CD4-positive, alpha-beta memory T cell (primary cell): ENCODE measurements at places on chromosomes 7 and 10. TPM values are rescaled to one million over a fixed set of nuclear protein-coding genes. Genes with fewer than 3 reads are reported as not detected.
A peak's percentile ranks its signal among the peaks of the same experiment; 100 is the strongest.

- DNase-seq, result no peak
These were observed 4.8 kb upstream of the KCNIP2 start for GRCh38 chr10:101848408-101848807.

DNA sequence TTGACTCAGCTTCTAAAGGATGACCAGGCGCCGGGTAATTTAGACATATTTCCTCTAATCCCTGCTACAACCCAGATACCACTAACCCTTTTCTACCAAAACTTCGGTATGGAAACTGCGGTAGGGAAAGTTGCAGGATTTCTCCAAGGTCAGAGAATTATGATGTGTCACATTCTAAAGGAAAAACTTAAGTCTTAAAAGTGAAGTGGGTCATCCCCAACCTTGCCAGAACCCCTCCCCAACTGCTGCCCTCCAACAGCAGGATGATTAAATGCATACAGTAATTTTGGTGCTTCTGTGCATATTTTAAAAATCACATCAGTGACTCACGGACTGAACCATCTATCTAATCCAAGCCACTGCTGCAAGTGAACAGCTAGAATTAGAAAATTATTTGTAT lies 52.7 kb downstream of the GRB10 start:
- no peak for DNase-seq

DNA sequence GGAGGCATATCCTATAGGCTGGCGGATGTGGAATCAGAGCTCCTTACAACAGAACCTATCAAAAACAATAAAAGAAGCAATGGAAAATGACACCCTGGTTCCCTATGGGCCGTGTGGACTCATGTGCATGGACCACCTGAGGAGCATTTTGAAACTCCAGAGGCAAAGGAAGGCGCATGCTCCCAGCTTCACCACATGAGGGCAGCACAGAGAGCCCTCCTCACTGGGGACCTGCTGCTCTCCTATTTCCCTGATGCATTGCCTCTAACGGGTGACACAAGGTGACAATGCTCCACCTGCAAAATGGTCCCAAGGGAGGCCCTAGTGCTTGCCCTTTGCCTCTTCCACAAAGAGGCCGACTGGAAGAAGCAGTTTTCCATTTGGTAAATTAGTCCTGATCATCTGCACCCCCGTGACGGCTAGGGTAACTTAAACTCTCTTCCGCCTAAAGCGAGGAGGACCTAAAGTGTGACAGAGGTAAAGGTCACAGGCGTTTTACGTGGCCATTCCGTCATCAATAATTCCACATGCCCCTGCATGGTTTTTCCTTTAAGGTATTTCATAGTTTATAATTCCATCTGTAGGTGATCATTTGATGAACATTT lies 67.7 kb downstream of the GPAM start:
- peak; percentile 20 for DNase-seq

- peak; percentile 68 for DNase-seq
These were observed 8.5 kb upstream of the SCD start for GRCh38 chr10:100338434-100339036.

Gene TRIM50
- total RNA-seq, result not detected

DNA sequence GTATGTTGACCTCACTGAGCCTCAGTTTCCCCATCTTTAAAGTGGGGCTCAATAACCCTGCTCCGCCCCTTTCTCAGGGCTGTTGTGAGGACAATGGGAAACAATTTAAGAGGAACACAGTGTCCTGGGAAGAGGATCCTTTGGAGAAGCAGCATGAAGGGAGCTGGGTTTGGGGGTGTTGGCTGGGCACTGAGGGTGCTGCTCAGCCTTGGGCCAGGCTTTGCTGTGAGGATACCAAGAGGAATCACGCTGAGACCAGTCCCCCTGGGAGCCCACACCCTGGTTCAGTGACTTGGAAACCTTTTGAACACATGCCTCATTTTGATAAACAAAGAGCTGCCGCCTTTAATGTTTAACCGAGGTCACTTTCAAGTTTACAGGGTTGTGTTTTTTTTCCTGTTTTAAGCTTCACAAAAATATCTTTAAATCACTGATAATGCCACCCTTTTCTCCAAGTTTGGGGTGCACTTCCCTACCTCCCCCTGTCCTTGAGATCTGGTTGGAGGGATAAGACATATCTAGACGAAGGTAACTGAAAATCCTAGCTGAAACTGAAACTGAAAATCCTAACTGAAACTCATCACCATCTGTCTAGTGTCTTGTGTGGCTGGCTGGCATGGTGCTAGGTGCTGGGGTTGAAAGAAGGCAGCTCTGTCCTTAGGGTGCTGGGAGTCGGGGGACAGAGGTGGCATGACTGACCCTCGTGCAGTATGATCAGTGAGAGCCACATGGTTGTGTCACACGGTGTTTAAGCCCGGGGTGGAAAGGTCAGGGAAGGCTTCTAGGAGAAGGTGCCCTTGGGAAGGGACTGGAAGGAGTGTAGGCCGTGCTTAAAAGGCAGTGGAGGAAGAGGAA lies 27.7 kb downstream of the ZNF775 start:
- DNase-seq, result peak; percentile 55

GRCh38 chr7:4210821-4211220 lies 471.3 kb upstream of the FOXK1 start:
- no peak for DNase-seq

Gene GJC3
- 0.61 TPM for total RNA-seq

Gene ZC3HAV1
- 154 TPM for total RNA-seq

DNA sequence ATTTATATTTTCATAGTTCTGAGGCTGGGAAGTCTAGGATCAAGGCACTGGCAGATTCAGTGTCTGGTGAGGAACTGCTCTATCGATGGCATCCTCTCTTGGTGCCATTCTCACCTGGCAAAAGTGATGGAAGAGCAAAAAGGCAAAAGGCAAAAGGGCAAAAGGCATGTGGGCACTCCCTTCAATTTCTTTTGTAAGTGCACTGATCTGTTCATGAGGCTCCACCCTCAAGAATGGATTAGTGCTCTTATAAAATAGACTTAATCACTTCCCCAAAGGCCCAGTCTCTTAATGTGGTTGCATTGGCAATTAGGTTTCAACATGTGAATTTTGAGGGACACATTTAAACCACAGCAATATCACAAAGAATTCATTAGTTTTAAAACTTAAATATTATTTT lies 16.1 kb downstream of the TAS2R60 start:
- no peak for DNase-seq

Gene CPED1
- total RNA-seq, result 0.32 TPM

Gene STAMBPL1
- 37.9 TPM for total RNA-seq

Gene NDUFB8
- total RNA-seq, result 162 TPM

DNA sequence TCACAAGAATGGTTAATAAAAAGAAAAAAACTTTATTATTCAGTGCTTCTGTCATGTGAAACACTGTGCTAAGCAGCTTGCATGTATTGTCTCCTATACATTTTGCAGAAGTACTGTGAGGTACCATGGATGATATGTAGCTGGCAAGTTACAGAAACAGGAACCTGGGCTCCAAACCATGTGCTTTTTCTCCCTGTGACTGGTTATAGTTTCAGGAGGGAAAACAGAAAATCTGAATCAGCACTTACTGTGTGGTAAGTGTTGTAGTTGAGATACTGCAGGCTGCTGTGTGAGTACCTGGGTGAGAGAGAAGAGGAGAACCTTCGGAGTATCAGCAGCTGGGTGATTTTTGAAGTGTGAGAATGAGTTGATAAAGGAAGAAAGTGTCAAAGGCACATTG lies 285.0 kb downstream of the SUGCT start:
- DNase-seq, result no peak

DNA sequence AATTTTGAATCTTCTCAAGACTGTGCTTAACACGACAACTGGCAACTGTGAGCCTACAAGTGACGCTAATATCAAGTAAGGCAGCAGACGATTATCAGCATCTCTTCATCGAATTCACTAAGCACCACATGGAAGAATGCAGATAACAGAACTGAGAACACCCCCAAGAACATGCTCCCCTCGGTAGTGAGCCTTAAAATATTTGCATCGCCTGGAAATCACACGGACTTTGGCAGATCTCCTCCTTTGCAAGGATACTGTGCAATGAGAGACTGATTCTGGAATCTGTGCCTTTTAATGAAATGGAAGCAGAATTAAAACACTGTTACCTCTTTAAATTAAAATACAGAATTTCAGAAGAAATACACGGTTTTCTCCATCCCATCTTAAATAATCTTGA lies 38.2 kb upstream of the NEBL start:
- no peak for DNase-seq

- DNase-seq, result no peak
These were observed 7.8 kb upstream of the HERC4 start for GRCh38 chr10:68082872-68083271.

Gene CRPPA
- total RNA-seq, result 1.3 TPM

- no peak for DNase-seq
These were observed 21.8 kb upstream of the YWHAG start for GRCh38 chr7:76380623-76380966.

DNA sequence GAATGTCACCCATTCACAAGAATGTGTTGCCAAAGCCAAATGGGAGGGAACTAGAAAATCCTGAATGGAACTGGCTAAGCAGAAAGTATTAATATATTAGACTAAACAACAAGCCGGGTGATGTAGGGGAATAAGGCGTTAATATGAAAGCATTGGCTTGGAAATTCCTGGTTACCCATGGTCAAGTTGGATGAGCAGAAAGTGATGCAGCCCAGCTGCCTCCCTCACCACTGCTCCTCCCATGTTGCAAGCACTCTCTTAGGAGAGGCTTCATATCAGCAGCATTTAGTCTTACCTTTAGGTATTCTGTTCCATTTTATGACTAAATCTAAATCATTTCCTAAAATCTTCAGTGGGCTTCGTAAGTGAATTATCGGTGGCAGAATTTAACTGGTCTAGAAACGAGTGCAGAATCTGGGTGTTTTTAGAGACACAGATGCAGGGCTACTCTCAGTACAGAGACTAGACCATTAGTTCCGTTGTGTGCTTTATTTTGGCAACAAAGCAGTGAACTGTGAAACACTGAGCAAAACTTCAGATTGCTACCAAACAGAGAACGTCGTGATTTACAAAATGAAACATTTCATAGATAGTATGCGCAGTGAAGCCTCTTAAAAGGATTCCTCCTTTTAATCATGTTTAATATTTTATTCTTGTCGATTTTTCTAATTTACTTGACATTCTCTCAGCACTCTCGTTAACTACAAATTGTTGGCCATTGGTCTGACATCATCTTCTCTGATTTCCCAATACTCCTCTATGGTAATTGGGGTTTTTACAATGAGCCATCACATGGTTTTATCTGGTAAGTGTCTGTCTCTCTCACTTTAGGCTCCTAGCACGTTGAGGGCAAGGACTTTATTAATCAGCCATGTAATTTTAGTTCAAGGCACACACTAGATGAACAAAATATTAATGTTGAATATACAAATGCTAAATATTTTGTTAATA lies 22.0 kb upstream of the HGF start:
- no peak for DNase-seq

Gene TMEM178B
- total RNA-seq, result 0.89 TPM

Gene FBXL13
- 0.49 TPM for total RNA-seq

DNA sequence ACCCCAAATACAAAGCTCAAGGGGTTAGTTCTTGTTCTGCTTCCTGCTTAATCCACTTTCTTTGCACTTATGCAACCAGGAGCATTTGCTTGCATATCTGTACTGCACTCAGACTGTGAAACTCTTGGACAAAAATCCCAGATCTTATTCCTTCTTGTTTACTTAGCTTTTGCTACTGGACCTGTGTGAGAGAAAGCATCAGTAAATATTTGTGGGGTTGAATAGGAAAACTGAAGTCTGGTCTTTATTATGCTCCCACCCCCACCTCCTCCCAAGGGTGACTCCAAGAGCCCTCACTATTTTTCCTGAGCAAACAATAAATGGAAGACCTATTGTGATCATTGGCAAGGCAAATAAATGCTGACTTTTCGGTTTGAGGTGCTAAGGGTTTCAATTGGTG lies 57.1 kb upstream of the VSTM2A start:
- DNase-seq, result no peak

- no peak for DNase-seq
These were observed 53.1 kb downstream of the VPS41 start for GRCh38 chr7:38855867-38856266.

Gene CNNM1
- total RNA-seq, result 0.75 TPM

GRCh38 chr7:37901890-37902524 lies 14.6 kb downstream of the SFRP4 start:
- DNase-seq, result no peak

GRCh38 chr7:39105720-39106119 lies 128.0 kb downstream of the POU6F2 start:
- DNase-seq, result no peak

Gene PON2
- 5.7 TPM for total RNA-seq

Gene SOSTDC1
- total RNA-seq, result not detected

Gene MSS51
- total RNA-seq, result 5.0 TPM

GRCh38 chr7:18831943-18832342 lies 285.5 kb downstream of the TWIST1 start:
- no peak for DNase-seq

DNA sequence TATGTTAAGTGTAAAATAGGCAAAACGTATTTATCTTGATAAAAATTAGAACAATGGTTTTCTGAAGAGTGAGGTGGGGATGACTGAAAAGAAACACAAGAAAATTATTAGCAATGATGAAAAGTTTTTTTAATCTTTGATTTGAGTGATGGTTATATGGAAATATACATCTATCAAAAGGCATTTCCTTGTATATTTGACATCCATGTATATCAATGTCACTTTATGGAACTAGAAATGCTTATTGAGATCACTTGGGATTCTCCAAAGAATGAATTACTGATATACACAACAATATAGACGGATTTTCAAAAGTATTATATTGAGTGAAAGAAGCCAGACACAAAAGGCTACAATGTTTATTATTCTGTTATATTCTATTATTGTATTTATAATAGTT lies 1042.0 kb upstream of the POT1 start:
- DNase-seq, result no peak

Gene NAT16
- not detected for total RNA-seq

Gene GNAI1
- 0.49 TPM for total RNA-seq

- DNase-seq, result no peak
These were observed 4.5 kb upstream of the ATP6V0E2 start for GRCh38 chr7:149869291-149869650.

Gene EIF3B
- 126 TPM for total RNA-seq

- DNase-seq, result no peak
These were observed 100.5 kb downstream of the TACC2 start for GRCh38 chr10:122089311-122090017.

Gene OR6V1
- not detected for total RNA-seq

Gene DENND2A
- not detected for total RNA-seq

- no peak for DNase-seq
These were observed 218.3 kb downstream of the PTPRN2 start for GRCh38 chr7:158369290-158369689.

DNA sequence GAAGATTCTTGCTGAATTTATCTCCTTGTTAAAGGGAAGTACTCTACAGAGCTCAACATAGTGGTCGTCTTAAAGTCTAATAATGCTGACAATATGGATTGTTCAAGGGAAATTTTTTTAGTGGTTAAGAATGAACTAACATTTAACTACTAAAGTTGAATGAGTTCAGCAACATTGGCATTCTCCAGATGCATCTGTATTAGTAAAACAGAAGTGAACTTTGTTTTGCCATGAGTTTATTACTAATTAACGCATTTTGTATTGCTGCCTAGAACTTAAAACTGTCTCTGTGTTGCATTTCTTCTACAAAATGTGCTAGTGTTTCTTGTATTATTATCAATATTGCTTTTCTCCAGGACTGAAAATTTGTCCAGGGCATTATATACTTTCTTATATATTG lies 67.5 kb downstream of the C1GALT1 start:
- no peak for DNase-seq

GRCh38 chr10:34080485-34081346 lies 734.4 kb downstream of the PARD3 start:
- no peak for DNase-seq

GRCh38 chr10:124546957-124547646 lies 85.5 kb downstream of the LHPP start:
- no peak for DNase-seq
